CD4-positive, alpha-beta T cell treated with Interferon gamma for 1 hour (primary cell): ENCODE measurements at places on chromosomes 3 and 15.
A peak's percentile ranks its signal among the peaks of the same experiment; 100 is the strongest.

GRCh38 chr3:51712963-51713362 is 6.1 kb downstream of the GRM2 start:
- no peak for DNase-seq

- DNase-seq = no peak
Measured at GRCh38 chr3:44862226-44862637, 520 bp downstream of the TMEM42 start.

- no peak for DNase-seq
Measured at GRCh38 chr15:97652700-97653167, 307.8 kb upstream of the ARRDC4 start.

DNA sequence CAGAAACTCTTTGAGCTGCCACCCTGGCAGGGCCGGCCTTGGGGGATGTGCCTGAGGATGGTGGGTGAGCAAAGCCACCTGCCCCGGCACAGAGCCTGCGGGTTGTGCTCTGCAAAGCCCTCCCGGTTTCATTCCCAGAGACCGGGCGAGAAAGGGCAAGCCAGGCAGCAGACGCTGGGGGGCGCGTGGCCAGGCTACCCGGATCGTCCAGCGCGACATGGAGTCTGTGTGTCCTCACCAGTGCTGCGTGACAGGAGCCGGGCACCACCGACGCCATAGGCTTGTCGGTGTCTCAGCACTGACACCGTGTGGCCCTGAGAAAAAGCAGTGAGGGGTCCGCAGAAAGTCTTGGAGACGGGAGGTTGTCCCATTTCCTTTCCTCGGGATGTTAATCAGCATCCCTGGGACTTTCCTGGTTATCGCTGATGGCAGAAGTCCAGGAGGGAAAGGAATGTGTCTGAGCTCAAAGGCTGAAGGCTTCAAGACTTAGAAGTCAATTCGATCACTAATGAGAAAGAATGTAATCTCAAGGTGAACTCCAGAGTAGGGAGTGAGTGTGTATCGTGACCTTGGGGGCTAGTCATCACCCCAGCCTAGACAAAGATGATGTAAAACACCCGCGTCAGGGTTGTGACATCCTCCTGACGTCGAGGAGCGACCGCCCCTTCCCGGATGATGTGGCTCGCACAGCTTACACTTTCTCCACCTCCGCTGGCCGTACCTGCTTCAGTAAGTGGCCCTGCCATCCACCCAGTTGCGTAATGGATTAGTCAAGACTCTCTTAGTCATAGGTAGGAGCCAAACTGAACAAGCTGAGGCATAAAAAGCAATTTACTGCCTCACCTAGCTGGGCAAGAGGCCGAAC is 36.3 kb upstream of the PLA2G4E start:
- peak; percentile 76 for DNase-seq

- DNase-seq = no peak
Measured at GRCh38 chr3:113698213-113698742, 1.8 kb upstream of the USF3 start.

DNA sequence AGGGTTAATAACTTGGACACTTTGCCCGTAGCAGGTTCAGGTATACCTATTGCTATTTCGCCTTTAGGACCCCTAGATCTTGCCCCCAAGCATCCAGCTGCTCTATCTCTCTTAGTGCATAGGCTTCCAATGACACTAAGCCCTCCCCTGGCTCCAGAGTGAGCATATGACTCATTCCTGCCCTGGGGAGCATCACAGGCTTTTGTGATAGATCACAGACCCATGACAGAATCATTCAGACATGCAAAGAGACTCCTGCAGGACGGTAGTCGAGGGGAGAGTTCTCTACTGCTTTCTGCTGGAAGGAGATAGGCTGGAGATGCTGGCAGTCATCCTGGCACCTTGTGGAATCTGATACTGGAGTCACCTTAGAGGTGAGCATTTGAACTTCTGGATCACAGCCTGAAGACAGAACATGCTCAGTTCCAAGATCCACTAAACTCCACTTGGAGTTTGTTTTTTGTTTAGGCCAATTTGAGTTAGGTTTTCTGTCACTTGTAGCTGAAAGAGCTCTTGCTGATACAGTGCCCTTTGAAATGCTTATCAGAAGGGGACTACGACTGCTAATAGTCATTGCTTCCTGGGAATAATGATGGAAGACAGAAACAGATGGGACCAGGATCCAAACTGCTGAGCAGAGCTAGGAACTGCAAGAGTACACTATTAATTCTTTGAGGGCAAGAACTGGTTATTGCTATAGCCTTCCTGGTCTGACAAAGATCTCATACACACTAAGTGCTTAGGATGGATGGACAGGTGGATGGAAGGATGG is 11.0 kb downstream of the LYSMD2 start:
- no peak for DNase-seq
